ENCODE measurements at places on chromosomes 3 and 15. TPM values are rescaled to one million over a fixed set of nuclear protein-coding genes. Genes with fewer than 3 reads are reported as not detected.

TERC gene
- 10.6 TPM for total RNA-seq

GRCh38 chr3:128198313-128198712 lies 45.0 kb downstream of the EEFSEC start:
- ATAC-seq: no peak

GRCh38 chr3:27557411-27557810 lies 73.2 kb upstream of the SLC4A7 start:
- no peak for ATAC-seq

DNA sequence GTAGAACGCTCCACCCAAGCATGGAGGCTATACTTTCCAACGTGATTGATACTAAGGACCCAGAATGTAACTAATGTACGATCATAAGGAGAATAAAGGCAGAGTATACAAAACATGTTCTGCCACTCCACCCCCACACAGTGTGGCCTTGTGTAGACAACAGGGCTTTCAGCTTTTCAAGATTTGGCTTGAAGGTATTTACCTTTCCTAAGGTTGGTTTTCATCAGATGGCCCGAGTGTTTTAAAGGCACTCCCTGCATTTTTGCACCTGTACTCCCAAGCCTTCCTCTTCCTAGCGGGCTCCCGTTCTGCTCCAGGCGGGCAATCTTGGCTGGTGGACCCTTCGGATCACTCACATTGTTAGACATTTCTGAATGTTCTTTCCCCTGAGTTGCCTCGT lies 4.6 kb downstream of the SATB1 start:
- no peak for ATAC-seq

- no peak for ATAC-seq
Observed at GRCh38 chr3:19702416-19703078, 231.5 kb downstream of the EFHB start.

DNA sequence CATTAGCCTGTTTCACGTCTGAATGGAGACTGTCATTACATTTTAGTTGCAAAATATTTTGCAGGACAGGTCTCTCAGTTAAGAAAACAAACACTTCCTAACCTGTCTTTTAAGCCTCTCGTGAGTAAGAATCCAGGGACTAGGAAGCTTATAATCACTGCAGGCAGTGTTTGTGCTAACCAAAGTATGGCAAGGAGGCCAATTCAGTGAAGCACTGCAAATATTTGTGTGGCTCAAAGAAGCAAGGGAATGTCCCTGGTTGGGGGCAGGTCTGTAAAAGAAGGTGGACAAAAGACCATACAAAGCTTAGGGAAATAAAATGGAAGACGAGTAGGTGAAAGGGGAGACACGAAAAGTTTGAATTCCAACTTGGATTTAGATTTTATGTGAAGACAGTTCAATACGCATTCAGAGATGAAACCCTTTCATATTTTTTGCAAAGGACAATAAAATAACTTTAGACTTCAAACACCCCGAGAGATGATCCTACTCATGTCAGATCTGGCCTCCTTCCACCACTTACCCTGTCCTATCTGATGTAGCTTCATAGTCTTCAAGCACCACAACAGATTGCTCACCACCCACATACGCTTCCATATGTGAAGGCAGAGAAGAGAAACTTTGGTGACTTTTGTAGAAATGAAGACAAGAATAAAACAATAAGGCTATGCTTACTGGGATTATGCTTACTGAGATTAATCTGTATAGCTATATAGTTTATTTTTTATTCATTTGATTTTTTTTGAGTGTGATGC lies 240.9 kb downstream of the TUSC7 start:
- ATAC-seq: no peak

DNA sequence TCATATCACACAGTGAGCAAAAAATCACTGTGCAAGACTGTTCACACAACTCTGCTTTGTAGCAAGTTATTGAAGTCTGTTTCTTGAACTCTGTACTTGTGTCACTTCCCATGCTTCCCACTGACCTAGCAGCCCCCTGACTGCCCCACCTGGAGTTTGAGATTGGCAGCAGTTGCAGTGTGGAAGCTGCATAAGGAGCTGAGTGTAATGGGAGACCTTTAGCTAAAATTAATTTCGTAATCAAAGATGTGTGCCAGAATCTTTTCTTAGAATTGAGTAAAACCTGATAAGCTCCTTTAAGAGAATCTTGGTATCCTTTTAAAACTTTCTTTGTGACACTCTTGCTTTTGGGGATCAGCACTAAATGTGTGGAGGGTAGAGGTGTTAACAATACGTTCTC lies 42.8 kb downstream of the NKIRAS1 start:
- ATAC-seq: no peak

DNA sequence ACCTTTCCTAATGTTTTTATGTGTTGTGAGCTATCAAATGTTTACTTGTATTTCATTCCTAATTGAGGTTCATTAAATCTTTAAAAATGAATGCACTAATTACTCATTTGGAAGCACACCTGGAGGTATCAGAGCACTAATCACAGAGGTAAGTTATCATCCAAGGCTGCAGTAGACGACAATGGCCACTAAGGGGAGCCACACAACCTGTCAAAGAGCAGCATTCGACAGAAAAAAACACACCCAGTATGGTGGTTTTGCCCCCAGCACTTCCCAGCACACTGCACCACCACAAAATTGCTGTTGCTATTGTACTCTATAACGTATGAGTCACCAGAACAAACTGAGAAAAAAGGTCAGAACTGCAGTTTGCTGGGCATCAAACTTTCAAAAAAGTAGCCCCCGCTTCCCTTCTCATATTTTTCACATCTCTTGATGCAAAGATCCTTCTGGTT lies 205.9 kb upstream of the IGF1R start:
- ATAC-seq: peak; percentile 80

GRCh38 chr3:138404121-138404520 lies 30.3 kb upstream of the ESYT3 start:
- no peak for ATAC-seq

CLEC3B gene
- total RNA-seq: 3.1 TPM

DNA sequence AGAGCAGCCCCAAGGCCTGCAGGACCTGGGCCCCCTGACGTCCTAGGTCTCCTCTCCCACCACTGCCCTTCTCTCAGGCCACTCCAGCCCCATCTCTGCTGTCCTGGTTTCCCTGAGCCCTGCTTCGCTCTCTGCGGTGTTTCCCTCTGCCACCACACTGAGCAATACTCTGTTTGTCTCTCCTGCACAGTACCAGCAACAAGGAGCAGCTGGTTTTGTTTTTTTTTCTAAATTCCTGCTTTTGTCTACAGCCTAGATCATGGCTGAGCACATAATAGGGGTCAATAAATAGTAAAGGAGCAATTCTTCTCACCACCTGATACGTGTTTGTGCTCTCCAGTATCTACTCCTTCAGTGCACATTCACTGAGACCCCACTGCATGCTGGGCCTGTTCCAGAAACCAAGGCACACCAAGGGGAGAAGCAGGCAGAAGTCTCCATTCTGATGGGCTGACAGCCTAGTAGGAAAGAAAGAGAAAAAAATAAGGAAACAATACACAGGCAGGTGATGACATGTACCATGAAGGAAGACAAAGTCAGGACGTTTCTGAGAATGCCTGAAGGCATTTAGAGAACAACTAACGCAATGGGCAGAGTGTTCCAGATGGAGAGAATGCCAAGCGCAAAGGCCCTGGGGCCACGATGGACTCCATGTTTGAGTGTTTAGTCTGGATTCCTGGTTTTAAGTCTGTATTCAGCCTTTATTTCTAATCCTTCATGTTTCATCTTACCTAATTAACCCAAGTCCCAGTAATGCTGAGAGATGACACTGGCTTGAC lies 6.0 kb upstream of the ACAD9 start:
- ATAC-seq: peak; percentile 42

MLF1 gene
- total RNA-seq: 2.6 TPM

FBXW12 gene
- not detected for total RNA-seq

PEX11A gene
- total RNA-seq: 3.5 TPM

BCL2A1 gene
- total RNA-seq: not detected

Data from esophagus mucosa (tissue), 1 donor.